ENCODE measurements at places on chromosomes 1 and 21.
A peak's percentile ranks its signal among the peaks of the same experiment; 100 is the strongest.

- DNase-seq = no peak
These were observed 6.1 kb downstream of the ST6GALNAC3 start for GRCh38 chr1:76080552-76081079.

- no peak for DNase-seq
These were observed 120.8 kb upstream of the GADD45A start for GRCh38 chr1:67564193-67564592.

- no peak for DNase-seq
These were observed 3.5 kb downstream of the FCRLA start for GRCh38 chr1:161710560-161710959.

DNA sequence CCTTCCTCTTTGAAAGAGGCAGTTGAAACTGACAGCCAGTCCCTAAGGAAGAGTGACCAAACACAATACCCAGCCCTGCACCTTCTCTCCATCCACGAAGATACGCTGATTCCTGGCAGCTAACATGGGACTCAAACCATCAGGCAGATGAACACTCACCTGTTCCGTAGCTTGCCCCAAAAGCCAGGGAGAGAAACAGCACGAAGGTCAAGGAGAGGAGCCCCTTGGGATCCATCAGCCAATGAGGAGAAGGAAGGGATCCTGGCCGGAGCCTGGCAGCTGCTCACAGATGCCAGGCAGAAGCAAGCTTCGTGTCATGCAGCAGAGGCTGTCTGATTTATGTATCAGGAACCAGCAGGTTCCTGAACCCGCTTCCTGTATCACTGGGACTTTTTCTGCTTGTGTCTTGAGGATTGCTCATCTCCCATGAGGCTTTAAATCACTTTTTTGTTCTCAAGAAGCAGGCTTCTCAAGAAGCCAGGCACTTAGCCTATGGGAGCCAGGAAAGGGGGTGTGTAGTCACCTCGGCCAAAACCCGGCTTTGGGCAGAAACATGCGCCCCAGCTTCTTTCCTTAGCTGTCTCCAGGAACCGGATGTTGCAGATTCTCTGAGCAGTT lies at the start of gene SLAMF1:
Gene SLAMF1 (minus strand): TSS at position 334 of the 618 bp plus-strand sequence. CDS start 99 bp downstream, at position 235.
- no peak for DNase-seq

DNA sequence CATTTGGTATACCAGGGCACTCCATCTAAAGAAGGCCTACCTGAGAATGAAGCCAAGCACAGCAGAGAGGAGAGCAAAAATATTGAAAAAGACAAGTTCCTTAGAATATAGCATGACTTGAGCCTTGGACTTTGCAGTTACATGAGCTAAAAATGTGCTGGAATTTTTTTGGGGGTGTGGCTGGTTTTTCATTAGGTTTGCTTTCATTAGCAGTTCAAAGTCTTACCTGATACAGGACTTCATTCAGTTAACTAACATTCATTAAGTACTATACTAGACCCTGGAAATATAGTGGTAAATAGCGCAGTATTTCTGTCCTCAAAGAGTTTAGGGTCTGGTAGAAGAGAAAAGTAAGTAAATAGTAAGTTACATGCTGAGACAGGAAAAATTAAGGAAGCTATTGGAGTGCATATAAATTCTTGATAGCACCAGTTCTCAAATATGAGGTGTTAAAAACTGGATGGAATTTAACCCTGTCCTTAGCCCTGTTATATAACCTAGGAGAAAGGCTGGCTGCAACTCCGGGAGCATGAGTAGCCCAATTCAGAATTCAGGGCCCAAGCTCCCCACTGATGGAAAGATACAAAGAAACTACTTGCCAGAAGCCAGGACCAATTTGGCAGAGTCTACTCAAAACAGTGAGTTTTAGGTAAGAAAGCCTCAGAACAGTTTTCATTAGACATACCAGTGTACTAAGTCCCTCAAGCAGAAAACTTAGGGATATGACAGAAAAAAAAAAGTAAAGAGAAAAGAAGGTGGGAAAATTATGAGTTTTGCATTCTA lies 3.1 kb upstream of the DOCK7 start:
- no peak for DNase-seq

GRCh38 chr1:217311766-217312165 lies 319.1 kb downstream of the GPATCH2 start:
- DNase-seq = no peak

DNA sequence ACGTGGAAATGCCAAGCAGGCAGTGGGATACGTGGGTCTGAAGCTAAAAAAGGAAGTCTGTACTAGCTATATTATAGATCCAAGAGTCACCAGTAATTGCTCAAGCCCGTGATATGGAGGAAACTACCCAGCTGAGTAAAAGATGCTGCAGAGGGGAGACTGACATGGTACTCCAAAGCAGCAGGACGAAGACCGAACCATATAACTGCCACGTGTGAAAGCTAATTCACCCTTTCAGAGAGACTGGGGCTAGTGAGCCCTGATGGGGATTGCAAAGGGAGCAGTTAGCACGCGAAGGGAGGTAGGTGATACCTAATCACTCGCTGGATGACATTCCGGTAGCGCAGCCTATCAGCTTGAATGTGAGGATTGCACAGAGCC lies 316 bp downstream of the AP4B1 start:
- DNase-seq = peak; percentile 31

DNA sequence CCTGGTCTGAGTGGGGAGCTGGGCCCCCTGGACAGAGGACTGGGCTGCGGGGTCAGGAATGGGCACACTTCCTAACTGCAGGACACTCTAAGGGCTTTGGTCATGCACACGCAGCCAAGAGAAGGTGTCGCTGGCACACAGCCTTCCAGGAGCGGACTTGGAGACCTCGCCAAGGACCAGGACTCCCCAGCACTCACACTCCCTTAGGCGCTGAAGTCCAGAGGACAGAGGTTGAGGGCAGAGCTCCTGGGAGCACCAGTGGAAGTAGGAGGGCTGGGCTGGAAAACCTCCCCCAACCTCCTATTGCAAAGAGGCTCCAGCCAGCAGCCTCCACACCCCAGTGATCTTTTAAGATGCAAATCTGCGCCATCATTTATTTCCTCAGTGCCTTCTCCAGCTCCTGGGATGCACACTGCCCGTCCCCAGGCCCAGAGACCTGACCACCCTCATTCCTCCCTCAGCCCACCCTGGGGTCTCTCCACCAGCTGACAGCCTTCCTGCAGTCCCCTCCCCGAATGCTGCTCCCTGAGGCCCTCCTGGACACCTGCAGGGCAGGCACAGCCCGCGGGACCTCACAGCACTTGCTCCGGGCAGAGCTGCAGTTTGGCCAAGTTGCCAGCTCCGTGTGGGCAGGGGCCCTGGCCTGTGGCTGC lies 3.0 kb downstream of the TSPEAR start:
- DNase-seq = no peak

DNA sequence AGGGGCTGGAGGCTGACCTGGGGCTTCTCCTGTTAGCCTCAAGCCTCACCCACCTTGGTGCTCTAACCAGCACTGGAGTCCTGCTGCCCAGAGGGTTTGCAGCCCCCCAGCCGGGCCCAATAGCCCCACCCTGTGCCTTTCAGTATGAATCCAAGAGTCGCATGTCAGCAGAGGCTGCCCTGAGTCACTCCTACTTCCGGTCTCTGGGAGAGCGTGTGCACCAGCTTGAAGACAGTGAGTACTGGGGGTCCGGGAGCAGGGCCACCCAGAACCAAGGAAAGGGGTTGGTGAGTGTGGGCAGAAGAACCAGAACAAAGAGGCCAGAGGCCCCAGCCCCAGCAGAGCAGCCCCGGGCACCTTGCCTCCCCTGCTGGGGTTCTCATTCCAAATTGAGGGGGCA lies 25.6 kb downstream of the CDK18 start:
- no peak for DNase-seq
